ENCODE measurements at places on chromosomes 11 and 22. TPM values are rescaled to one million over a fixed set of nuclear protein-coding genes. Genes with fewer than 3 reads are reported as not detected.

The CDC42EP1 gene
- 48.9 TPM for total RNA-seq

The TPH1 gene
- total RNA-seq, result under 0.01 TPM

The NCF4 gene
- total RNA-seq, result not detected

The BIK gene
- total RNA-seq, result 20.0 TPM

The DNAJB13 gene
- 0.28 TPM for total RNA-seq

The CDC45 gene
- 28.6 TPM for total RNA-seq

All from airway epithelial cell (primary cell).